Cardiac muscle cell (in vitro differentiated cells and primary cell): ENCODE measurements at places on chromosomes 7 and 10. TPM values are rescaled to one million over a fixed set of nuclear protein-coding genes. Genes with fewer than 3 reads are reported as not detected.

PIK3CG gene
- not detected in 2 replicates for polyA plus RNA-seq

CDK1 gene
- 34.0 and 172 TPM in 2 replicates for polyA plus RNA-seq

SFTPA1 gene
- polyA plus RNA-seq = not detected in 2 replicates

RBAK gene
- polyA plus RNA-seq = 7.7 and 11.4 TPM in 2 replicates

AKR1D1 gene
- polyA plus RNA-seq = 0.18 TPM in 1 of 2 replicates, not detected in the other

ATG9B gene
- 13.0 and 22.7 TPM in 2 replicates for polyA plus RNA-seq

SEMA4G gene
- 7.0 and 10.6 TPM in 2 replicates for polyA plus RNA-seq

ANKRD2 gene
- not detected in 2 replicates for polyA plus RNA-seq

SAP25 gene
- polyA plus RNA-seq = 2.7 and 3.9 TPM in 2 replicates

CASTOR2 gene
- 12.0 and 16.3 TPM in 2 replicates for polyA plus RNA-seq

SNX10 gene
- polyA plus RNA-seq = 9.3 and 11.6 TPM in 2 replicates

ATOH7 gene
- 0.29 and 0.50 TPM in 2 replicates for polyA plus RNA-seq

OR2A12 gene
- polyA plus RNA-seq = not detected in 2 replicates

CC2D2B gene
- 0.18 and 0.35 TPM in 2 replicates for polyA plus RNA-seq

DNAH11 gene
- 0.55 and 1.9 TPM in 2 replicates for polyA plus RNA-seq

SFTPD gene
- 0.73 TPM in 1 of 2 replicates, not detected in the other for polyA plus RNA-seq

RAB19 gene
- polyA plus RNA-seq = 0.37 and 0.39 TPM in 2 replicates

ARF5 gene
- 264 and 298 TPM in 2 replicates for polyA plus RNA-seq

CALHM3 gene
- not detected in 2 replicates for polyA plus RNA-seq

CCAR1 gene
- 63.8 and 98.1 TPM in 2 replicates for polyA plus RNA-seq

OPN1SW gene
- 0.74 and 2.1 TPM in 2 replicates for polyA plus RNA-seq

PTPRE gene
- polyA plus RNA-seq = 3.9 and 8.8 TPM in 2 replicates

CHPF2 gene
- polyA plus RNA-seq = 26.9 and 31.7 TPM in 2 replicates

TLX1 gene
- 1.9 and 2.3 TPM in 2 replicates for polyA plus RNA-seq

LAMB1 gene
- 28.7 and 31.8 TPM in 2 replicates for polyA plus RNA-seq

FAM25A gene
- polyA plus RNA-seq = not detected in 2 replicates

CPED1 gene
- polyA plus RNA-seq = 0.67 and 1.1 TPM in 2 replicates

KNDC1 gene
- 10.8 and 12.4 TPM in 2 replicates for polyA plus RNA-seq

FUOM gene
- 22.1 and 68.5 TPM in 2 replicates for polyA plus RNA-seq

CHST12 gene
- 26.8 and 29.3 TPM in 2 replicates for polyA plus RNA-seq

CCDC7 gene
- 4.5 and 6.4 TPM in 2 replicates for polyA plus RNA-seq

ERVW-1 gene
- 1.2 TPM in 1 of 2 replicates, not detected in the other for polyA plus RNA-seq

NRP1 gene
- polyA plus RNA-seq = 145 and 241 TPM in 2 replicates

MYL10 gene
- polyA plus RNA-seq = not detected in 2 replicates

PDZD7 gene
- 2.4 and 7.7 TPM in 2 replicates for polyA plus RNA-seq

CACNB2 gene
- polyA plus RNA-seq = 101 and 119 TPM in 2 replicates

LIPF gene
- not detected in 2 replicates for polyA plus RNA-seq

MTURN gene
- 11.2 and 26.3 TPM in 2 replicates for polyA plus RNA-seq

CDK5 gene
- 24.4 and 56.8 TPM in 2 replicates for polyA plus RNA-seq

TBC1D12 gene
- polyA plus RNA-seq = 3.3 and 5.3 TPM in 2 replicates

KCP gene
- polyA plus RNA-seq = 1.6 TPM in 2 replicates
